ENCODE measurements at places on chromosomes 2 and 18. TPM values are rescaled to one million over a fixed set of nuclear protein-coding genes. Genes with fewer than 3 reads are reported as not detected.

The CELF4 gene
- total RNA-seq, result not detected

GRCh38 chr18:23448291-23448690 lies 4.8 kb upstream of the RIOK3 start:
- no peak overlapping the region for H3K4me3 ChIP-seq
- peaks cover 12% of the 10 kb centered on the region for H3K4me1 ChIP-seq
- no peak overlapping the region for H3K27ac ChIP-seq
- H3K36me3 ChIP-seq, result no peaks in the 10 kb centered on the region

DNA sequence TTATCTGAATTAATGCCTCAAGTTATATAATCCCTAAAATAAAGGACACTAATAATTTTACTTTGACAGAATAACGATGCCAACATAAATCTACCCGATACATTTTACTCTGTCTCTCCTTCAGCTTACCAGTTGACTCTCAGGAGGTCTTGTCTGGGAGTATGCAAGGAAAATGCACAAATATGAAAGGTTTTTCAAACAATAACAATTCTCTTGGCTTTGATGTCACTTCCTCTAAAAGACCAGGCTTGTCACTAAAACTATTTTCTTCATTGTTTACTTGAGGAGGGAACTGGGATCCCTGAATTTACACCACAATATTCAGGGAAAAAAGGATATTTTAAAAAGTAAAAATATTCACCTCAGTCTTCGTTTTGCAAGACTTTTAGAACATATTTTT lies 97.2 kb downstream of the SOS1 start:
- H3K4me1 ChIP-seq, result peaks cover 1% of the 10 kb centered on the region
- H3K27ac ChIP-seq, result no peak overlapping the region
- H3K36me3 ChIP-seq, result peaks cover 2% of the 10 kb centered on the region
- DNase-seq, result no peak
- H3K27me3 ChIP-seq, result no peaks in the 10 kb centered on the region

DNA sequence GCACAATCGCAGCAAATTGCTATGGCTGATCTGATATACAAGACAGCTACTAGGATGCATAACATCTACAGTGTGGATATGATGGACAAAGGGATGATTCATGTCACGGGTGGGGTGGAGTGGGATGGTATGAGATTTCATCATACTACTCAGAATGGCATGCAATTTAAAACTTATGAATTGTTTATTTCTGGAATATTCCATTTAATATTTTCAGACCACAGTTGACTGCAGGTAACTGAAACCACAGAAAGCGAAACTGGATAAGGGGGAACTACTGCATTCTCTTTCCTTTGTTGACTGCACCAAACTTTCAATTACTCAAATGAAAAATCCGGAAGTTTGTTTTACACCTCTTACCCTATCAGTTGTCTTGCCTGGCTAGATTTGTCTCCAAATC lies 94.4 kb upstream of the NEUROD1 start:
- DNase-seq, result no peak
- no peaks in the 10 kb centered on the region for H3K36me3 ChIP-seq
- H3K4me3 ChIP-seq, result no peak overlapping the region
- H3K27ac ChIP-seq, result no peak overlapping the region

The RTP5 gene
- 0.07 TPM for total RNA-seq

The C2orf15 gene
- 0.87 TPM for total RNA-seq

- H3K27me3 ChIP-seq, result no peaks in the 10 kb centered on the region
- no peaks in the 10 kb centered on the region for H3K36me3 ChIP-seq
- DNase-seq, result no peak
- H3K4me3 ChIP-seq, result no peak overlapping the region
- no peak overlapping the region for H3K27ac ChIP-seq
- peaks cover 10% of the 10 kb centered on the region for H3K4me1 ChIP-seq
These were observed 53.3 kb upstream of the COL5A2 start for GRCh38 chr2:189232759-189233406.

GRCh38 chr18:9684881-9685614 lies 23.1 kb upstream of the RAB31 start:
- H3K4me1 ChIP-seq, result peaks cover 9% of the 10 kb centered on the region
- no peak overlapping the region for H3K4me3 ChIP-seq
- no peak for DNase-seq
- H3K27ac ChIP-seq, result no peak overlapping the region
- H3K27me3 ChIP-seq, result peaks cover 8% of the 10 kb centered on the region

GRCh38 chr2:21356857-21357255 lies 233.1 kb downstream of the TDRD15 start:
- no peak overlapping the region for H3K27ac ChIP-seq
- no peaks in the 10 kb centered on the region for H3K36me3 ChIP-seq
- H3K4me3 ChIP-seq, result no peak overlapping the region
- no peaks in the 10 kb centered on the region for H3K4me1 ChIP-seq
- no peak for DNase-seq

The DSEL gene
- 0.09 TPM for total RNA-seq

The NTSR2 gene
- not detected for total RNA-seq

- H3K4me1 ChIP-seq, result peaks cover 20% of the 10 kb centered on the region
- no peak overlapping the region for H3K4me3 ChIP-seq
- H3K27me3 ChIP-seq, result no peaks in the 10 kb centered on the region
- H3K36me3 ChIP-seq, result peaks cover 6% of the 10 kb centered on the region
- DNase-seq, result no peak
These were observed 7.4 kb upstream of the VRK2 start for GRCh38 chr2:58039170-58039611.

GRCh38 chr2:12700989-12701388 lies 15.7 kb upstream of the TRIB2 start:
- no peak for DNase-seq
- H3K27me3 ChIP-seq, result no peaks in the 10 kb centered on the region
- no peak overlapping the region for H3K4me3 ChIP-seq
- no peak overlapping the region for H3K27ac ChIP-seq
- no peaks in the 10 kb centered on the region for H3K36me3 ChIP-seq
- peaks cover 39% of the 10 kb centered on the region for H3K4me1 ChIP-seq

DNA sequence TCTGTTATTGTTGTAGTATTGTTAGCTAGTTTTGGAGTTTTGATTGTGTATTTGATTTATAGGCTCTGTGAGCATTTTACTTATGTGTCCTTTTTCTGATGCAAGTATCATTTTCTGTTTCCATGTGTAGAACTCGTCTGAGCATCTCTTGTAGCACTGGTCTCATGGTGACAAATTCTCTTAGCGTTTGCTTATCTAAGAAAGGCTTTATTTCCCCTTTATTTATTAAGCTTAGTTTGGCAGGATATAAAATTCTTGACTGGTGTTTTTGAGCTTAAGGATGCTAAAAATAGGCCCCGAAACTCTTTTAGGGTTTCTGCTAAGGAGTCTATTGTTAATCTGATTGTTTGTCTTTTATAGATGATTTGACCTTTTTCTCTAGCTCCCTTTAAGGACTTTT lies 57.6 kb upstream of the THUMPD2 start:
- no peak for DNase-seq
- H3K27me3 ChIP-seq, result peaks cover 2% of the 10 kb centered on the region
- no peaks in the 10 kb centered on the region for H3K4me1 ChIP-seq
- H3K27ac ChIP-seq, result no peak overlapping the region

The UGT1A3 gene
- not detected for total RNA-seq

GRCh38 chr2:199870581-199870980 lies 19.6 kb upstream of the FTCDNL1 start:
- H3K4me3 ChIP-seq, result no peak overlapping the region
- H3K36me3 ChIP-seq, result peaks cover 4% of the 10 kb centered on the region
- no peak overlapping the region for H3K27ac ChIP-seq
- no peak for DNase-seq
- H3K27me3 ChIP-seq, result peaks cover 29% of the 10 kb centered on the region

DNA sequence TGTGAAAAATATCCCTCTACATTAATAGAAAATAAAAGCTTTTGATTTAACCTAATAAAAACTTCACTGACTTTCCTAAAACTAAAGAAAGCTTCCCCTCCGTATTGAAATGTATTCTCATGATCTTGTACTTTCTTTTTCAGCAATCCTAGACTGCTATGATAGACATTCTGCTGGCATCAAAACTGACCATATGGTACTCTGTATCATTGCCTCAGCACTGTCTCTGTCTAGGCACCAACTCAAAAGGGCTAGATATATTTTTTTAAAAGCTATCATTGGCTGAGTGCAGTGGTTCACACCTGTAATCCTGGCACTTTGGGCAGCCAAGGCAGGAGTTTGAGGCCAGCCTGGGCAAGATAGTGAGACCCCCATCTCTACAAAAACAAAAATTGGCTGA lies 32.9 kb downstream of the CDKL4 start:
- no peak overlapping the region for H3K27ac ChIP-seq
- no peak overlapping the region for H3K4me3 ChIP-seq
- peaks cover 16% of the 10 kb centered on the region for H3K4me1 ChIP-seq
- no peaks in the 10 kb centered on the region for H3K27me3 ChIP-seq
- no peaks in the 10 kb centered on the region for H3K36me3 ChIP-seq
- no peak for DNase-seq

- no peaks in the 10 kb centered on the region for H3K36me3 ChIP-seq
- DNase-seq, result no peak
- peaks cover 2% of the 10 kb centered on the region for H3K27me3 ChIP-seq
- H3K27ac ChIP-seq, result no peak overlapping the region
- no peak overlapping the region for H3K4me3 ChIP-seq
These were observed 146.3 kb downstream of the TDRD15 start for GRCh38 chr2:21270083-21270491.

The TCF23 gene
- 0.02 TPM for total RNA-seq

GRCh38 chr18:6743999-6744398 lies 14.5 kb downstream of the ARHGAP28 start:
- DNase-seq, result no peak
- H3K4me1 ChIP-seq, result no peaks in the 10 kb centered on the region
- peaks cover 4% of the 10 kb centered on the region for H3K27me3 ChIP-seq
- no peaks in the 10 kb centered on the region for H3K36me3 ChIP-seq
- no peak overlapping the region for H3K27ac ChIP-seq

- H3K36me3 ChIP-seq, result no peaks in the 10 kb centered on the region
- no peak overlapping the region for H3K27ac ChIP-seq
- H3K4me3 ChIP-seq, result no peak overlapping the region
- no peaks in the 10 kb centered on the region for H3K4me1 ChIP-seq
- no peak for DNase-seq
These were observed 162.7 kb upstream of the NT5C1B start for GRCh38 chr2:18752022-18752493.

DNA sequence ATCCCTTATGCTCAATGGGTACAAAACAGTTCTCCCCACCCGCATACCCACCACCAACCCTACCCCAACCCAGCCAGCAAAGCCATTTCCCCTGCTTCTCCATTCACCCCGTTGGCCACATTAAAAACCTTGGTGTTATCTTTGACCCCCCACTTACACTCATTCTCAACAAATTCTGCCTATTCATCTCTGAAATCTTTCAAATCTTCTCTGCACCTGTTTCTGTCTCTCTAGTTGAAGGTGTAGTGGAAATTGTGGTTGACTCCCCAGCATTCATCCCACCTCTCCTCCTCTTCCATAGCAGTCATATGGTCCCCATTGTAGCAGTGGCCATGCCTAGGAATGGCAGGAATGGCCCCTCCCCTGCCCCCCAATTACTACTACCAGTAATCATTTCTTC lies 20.5 kb upstream of the TET3 start:
- H3K27me3 ChIP-seq, result no peaks in the 10 kb centered on the region
- H3K36me3 ChIP-seq, result peaks cover 21% of the 10 kb centered on the region
- H3K27ac ChIP-seq, result peak overlapping the region; percentile 90
- DNase-seq, result peak; percentile 28

DNA sequence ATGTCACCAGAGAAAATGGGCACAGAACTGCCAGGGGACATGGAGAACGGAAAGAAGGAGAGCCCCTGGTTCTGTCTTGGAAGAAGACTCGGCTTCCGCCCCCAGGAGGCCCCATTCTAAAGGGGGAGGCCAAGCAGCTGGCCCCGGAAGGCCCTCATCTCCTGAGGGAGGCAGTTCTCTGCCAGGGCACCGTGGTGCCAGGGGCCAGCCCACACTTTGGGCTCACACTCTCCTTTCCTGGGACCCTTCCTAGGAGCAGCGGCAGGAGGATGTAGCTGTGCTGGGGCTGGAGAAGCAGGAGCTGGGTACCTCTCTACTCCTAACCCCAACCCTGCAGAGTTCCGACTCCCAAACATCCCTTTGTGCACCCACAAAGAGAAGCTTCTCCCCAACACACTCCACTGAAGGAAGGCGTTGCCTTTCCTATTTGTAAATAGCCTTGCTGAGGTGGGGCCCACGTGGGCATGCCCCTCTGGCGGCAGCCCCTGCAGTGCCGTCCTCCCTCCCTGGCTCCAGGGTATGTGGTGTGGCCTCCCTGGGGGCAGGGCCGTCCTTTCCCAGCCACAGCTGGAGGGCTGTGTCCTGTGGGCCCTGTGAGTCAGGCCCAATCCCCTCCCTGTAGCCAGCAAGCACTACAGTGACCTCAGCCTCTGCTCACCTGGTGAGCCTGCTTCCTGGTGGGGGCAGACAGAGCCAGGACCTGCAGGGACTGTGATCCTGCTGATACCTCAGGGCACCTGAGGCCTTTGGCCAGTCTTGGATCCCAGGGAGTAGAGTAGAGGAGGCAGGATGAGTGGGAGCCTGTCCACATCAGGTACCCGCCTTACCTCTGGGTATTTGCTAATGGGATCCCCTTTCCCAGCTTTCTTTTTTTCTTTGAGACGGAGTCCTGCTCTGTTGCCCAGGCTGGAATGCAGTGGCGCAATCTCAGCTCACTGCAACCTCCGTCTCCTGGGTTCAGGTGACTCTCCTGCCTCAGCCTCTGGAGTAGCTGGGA lies 26.6 kb downstream of the ZFP36L2 start:
- H3K27ac ChIP-seq, result no peak overlapping the region
- peaks cover 3% of the 10 kb centered on the region for H3K36me3 ChIP-seq
- H3K27me3 ChIP-seq, result no peaks in the 10 kb centered on the region

The TTR gene
- total RNA-seq, result not detected

The GPR55 gene
- 3.6 TPM for total RNA-seq

The WDR54 gene
- 119 TPM for total RNA-seq

- DNase-seq, result peak; percentile 81
- H3K4me1 ChIP-seq, result peaks cover 10% of the 10 kb centered on the region
- H3K36me3 ChIP-seq, result no peaks in the 10 kb centered on the region
- peak within 1 kb of the TSS; percentile 34 for H3K4me3 ChIP-seq
These were observed at the start of gene RND3 for GRCh38 chr2:150487537-150488429. Gene RND3 (minus strand): TSS chr2:150487667. CDS start chr2:150487417, 250 bp downstream.

Measured in activated CD4-positive, alpha-beta T cell treated with anti-CD3 and anti-CD28 coated beads for 36 hours (primary cell).